T-cell (primary cell): ENCODE measurements at places on chromosomes 7 and 10. TPM values are rescaled to one million over a fixed set of nuclear protein-coding genes. Genes with fewer than 3 reads are reported as not detected.
A peak's percentile ranks its signal among the peaks of the same experiment; 100 is the strongest.

GRCh38 chr7:18960725-18961124, 156.7 kb downstream of the TWIST1 start:
- H3K36me3 ChIP-seq, result no peaks in the 10 kb centered on the region
- no peak overlapping the region for H3K27ac ChIP-seq
- no peak overlapping the region for H3K4me3 ChIP-seq
- no peaks in the 10 kb centered on the region for H3K4me1 ChIP-seq

GRCh38 chr7:3065724-3066143, 22.1 kb upstream of the CARD11 start:
- H3K27ac ChIP-seq, result peak overlapping the region; percentile 51
- H3K36me3 ChIP-seq, result no peaks in the 10 kb centered on the region
- peaks cover 31% of the 10 kb centered on the region for H3K4me1 ChIP-seq
- no peaks in the 10 kb centered on the region for H3K27me3 ChIP-seq

DNA sequence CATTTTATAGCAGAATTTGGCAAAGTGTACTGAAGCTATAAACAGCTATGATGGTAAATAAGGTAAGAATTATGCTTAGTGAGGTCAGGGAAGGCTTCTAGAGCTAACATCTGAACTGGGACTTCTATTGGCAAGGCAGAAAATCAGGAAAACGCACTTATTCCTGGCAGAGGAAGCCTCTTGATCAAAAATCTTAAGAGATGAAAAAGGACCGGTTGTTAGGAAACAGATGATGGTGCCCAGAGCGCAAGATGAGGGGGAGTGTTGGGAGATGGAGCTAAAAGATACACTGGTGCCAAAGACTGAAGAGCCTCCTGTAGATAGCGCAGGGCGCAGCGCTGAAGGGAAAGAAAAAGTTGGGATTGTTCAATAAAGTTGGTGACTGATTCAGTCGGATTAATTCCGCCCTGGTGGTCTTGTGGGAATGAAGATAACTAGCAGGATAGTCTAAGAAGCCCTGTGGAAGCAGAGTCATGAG, 550 bp upstream of the CALU start:
- peak overlapping the region; percentile 65 for H3K27ac ChIP-seq
- peaks cover 20% of the 10 kb centered on the region for H3K4me1 ChIP-seq
- no peak for DNase-seq
- no peaks in the 10 kb centered on the region for H3K27me3 ChIP-seq
- H3K4me3 ChIP-seq, result peak overlapping the region; percentile 91

GRCh38 chr7:135152442-135152841, 4.6 kb downstream of the TMEM140 start:
- no peak for DNase-seq
- no peak overlapping the region for H3K27ac ChIP-seq
- H3K4me1 ChIP-seq, result peaks cover 15% of the 10 kb centered on the region
- H3K27me3 ChIP-seq, result no peaks in the 10 kb centered on the region

GRCh38 chr10:80075781-80076180, 2.7 kb upstream of the TMEM254 start:
- H3K4me3 ChIP-seq, result no peak overlapping the region
- no peaks in the 10 kb centered on the region for H3K27me3 ChIP-seq
- H3K4me1 ChIP-seq, result peaks cover 5% of the 10 kb centered on the region
- no peak for DNase-seq

DNA sequence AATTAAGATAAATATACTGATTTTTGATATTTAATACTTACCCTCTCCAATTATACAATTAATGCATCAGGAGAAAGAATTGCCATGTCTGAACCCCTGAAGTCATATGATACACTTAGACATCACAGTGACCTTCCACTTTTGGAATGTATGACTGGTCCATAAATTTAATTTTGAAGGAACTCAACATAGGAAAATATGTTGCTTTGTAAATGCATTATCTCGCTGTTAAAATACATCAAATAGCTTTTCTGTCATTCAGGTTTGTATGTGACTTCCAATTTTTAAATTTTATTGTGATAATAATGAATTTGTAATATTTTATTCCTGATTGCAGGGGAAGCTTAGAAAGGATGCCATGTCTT, 631.9 kb upstream of the ANKRD30A start:
- H3K4me1 ChIP-seq, result no peaks in the 10 kb centered on the region
- H3K27me3 ChIP-seq, result no peaks in the 10 kb centered on the region
- no peak for DNase-seq
- H3K4me3 ChIP-seq, result no peak overlapping the region

- H3K4me1 ChIP-seq, result no peaks in the 10 kb centered on the region
- no peak overlapping the region for H3K4me3 ChIP-seq
- DNase-seq, result no peak
Observed at GRCh38 chr7:5382281-5382892, 41.2 kb downstream of the TNRC18 start.

ASZ1 gene
- total RNA-seq, result not detected

DOCK4 gene
- 0.85 TPM for total RNA-seq

BLNK gene
- 1.4 TPM for total RNA-seq
